ENCODE measurements at places on chromosomes 2 and 18. TPM values are rescaled to one million over a fixed set of nuclear protein-coding genes. Genes with fewer than 3 reads are reported as not detected.

The IL36A gene
- total RNA-seq: not detected

DNA sequence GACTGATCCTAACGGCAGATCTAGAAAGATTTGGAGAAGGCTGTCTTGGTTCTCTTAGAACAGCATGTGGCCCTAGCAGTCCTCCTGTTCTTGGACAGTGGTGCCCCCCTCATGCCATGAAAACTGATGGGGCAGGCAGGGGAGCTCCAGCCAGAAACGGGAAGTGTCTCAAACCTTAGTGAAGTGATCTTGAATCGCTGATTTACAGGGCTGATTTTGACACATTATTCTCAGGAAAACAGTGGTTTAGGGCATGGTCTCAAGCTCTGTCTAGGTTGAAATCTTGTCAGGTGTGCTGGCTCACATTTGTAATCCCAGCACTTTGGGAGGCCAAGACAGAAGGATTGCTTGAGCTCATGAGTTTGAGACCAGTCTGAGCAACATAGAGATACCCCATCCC, 37.8 kb downstream of the SRSF7 start:
- no peak for DNase-seq

GRCh38 chr2:159174759-159175158, 111.7 kb downstream of the WDSUB1 start:
- DNase-seq: no peak

DNA sequence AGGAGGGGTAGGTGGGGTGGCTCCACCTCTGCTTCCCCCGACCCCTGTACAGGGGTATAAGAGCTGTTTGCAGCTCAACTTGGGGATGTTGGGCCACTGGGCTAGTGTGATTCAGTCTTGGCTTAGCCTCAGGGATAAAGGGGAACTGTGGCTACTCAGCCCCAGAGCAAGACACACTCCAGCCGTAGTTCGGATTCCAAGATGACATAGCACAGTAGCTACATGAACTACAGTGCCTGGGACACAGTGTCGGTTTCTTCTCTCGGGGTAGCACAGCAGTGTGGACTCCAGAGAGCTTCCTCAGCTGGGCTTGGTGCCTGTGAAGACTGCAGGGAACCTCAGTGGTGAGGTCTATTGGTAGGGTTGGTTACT, 21.1 kb downstream of the CARF start:
- DNase-seq: no peak

- no peak for DNase-seq
These were observed 786.6 kb upstream of the RAB6C start for GRCh38 chr2:129192841-129193253.

DNA sequence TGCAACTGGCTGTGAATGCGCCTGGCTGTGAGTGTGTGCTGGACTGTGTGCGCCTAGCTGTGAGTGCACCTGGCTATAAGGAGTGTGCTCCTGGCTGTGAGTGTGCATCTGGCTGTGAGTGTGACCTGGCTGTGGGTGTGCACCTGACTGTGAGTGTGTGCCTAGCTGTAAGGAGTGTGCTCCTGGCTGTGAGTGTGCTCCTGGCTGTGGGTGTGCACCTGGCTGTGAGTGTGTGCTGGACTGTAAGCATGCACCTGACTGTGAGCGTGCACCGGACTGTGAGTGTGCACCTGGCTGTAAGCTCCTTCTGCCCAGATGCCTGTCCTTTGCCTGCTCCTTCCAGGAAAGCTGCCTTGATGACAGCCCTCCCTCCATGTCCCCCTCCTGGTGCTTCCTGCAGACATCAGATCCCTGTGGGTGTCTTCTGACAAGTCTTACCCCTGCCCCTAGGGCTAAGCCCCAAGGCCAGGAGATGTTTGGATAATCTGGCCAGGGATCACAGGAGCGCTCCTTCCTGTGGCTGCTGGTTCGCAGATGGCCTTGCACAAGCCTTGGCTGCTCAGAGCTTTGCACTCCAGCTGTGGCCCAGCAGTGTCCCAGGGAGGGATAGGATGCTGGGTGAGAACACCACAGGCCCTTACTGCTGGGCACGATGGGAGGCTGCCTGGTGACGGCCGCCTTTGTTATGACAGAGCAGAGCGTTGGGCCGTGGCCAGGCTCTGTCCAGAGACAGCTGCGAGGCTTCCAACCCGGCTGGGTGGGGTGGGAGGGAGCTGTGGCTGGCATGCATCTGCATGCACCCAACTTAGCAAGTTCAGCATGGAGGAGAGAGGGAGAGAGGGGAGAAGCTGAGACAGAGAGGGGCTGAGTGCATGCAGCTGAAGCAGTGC, 89.9 kb downstream of the GLI2 start:
- DNase-seq: peak; percentile 61

Measured in left cardiac atrium (tissue), 4 donors.